LHCN-M2 (cell line): ENCODE measurements at places on chromosomes 6 and 20. TPM values are rescaled to one million over a fixed set of nuclear protein-coding genes. Genes with fewer than 3 reads are reported as not detected.

- peak; percentile 9 for DNase-seq
Measured at GRCh38 chr20:40493549-40493948, 195.5 kb downstream of the MAFB start.

DNA sequence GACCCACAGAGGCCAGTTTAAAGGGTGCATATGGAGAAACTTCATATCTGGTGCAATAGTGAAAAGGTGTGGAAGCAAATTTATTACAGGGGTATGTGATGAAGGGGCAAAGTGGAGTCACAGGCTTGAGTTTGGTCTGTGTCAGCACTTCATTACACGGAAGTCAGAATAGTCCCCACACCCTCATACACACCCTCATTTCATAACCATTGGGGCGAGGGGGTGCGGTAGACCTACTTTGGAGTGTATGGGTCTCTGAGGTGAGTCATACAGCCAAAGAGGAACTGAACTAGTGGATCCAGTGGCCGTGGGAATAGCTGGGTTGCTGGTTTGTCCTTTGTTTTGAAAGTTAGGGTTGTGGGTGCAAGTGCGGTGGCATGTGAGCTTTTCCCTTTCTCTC lies 3.3 kb downstream of the TM9SF4 start:
- no peak for DNase-seq

- no peak for DNase-seq
Measured at GRCh38 chr6:8215631-8216030, 113.3 kb upstream of the EEF1E1 start.

DNA sequence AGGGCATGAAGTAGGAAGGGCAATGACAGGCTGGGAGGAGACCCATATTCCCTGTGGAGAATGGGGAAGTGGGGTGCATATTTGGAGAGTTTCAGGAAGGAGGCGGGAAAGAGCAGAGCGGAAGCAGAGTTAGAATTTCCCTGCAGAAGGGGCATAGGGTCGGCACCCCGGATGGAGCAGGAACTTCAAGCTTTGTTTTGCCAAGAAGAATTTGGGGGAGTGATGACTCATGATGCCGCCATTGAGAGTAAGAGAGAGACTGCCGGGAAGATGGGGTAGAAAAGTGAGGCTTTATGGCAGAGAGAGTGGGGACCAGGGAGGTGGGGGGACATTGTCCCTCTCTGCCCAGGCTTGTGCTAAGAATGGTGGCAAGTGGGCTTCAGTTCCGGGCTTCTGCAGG lies 50.3 kb upstream of the EPB41L1 start:
- no peak for DNase-seq

DNA sequence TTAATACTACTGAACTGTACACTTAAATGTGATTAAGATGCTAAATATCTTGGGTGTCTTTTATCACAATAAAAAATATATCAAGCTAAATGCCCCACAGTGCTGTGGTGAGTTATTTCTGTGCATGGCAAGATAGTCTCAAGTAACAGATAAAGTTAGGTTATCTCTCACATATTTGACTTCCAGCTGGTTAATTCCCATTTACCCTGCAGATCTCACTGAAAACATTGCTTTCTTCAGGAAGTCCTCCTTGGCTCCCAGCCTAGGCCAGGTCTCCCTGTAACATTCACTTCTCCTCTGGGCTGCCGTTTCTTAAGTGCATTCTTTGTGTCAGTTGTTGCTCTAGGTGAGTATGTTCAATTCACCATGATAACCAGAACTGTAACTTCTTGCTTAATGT lies 59.1 kb downstream of the SLC22A1 start:
- no peak for DNase-seq

GRCh38 chr6:138809677-138810076 lies 13.8 kb downstream of the ECT2L start:
- no peak for DNase-seq

GRCh38 chr6:111817451-111818120 lies 55.7 kb downstream of the FYN start:
- DNase-seq, result no peak

The RTN4IP1 gene
- 9.5 and 10.8 TPM in 2 replicates for total RNA-seq

DNA sequence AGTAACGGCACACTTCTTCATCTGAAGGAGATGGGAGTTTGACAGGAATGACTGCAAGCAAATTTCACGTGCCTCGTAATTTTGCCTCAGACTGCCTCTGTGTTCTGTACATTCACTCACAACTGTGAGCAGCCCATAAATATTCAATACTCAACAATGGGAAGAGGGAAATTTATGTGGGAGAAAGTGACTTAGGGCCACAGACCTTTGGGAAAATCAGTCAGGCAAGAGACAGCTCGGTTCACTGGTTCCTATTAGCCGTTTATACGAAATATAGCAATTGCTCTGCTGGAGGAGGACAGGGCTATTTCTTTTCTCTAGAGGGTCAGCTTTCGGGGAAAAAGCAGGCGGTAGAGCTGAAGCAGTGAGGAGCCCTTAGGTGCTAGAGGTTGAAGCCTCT lies 28.0 kb downstream of the OPN5 start:
- DNase-seq, result no peak

- DNase-seq, result peak; percentile 11
Measured at GRCh38 chr20:35021831-35022230, 66.2 kb downstream of the MYH7B start.

GRCh38 chr6:148107911-148108310 lies 234.7 kb upstream of the SASH1 start:
- no peak for DNase-seq

The GSTA1 gene
- not detected in 2 replicates for total RNA-seq

GRCh38 chr6:123810948-123811347 lies 7.3 kb downstream of the NKAIN2 start:
- no peak for DNase-seq

DNA sequence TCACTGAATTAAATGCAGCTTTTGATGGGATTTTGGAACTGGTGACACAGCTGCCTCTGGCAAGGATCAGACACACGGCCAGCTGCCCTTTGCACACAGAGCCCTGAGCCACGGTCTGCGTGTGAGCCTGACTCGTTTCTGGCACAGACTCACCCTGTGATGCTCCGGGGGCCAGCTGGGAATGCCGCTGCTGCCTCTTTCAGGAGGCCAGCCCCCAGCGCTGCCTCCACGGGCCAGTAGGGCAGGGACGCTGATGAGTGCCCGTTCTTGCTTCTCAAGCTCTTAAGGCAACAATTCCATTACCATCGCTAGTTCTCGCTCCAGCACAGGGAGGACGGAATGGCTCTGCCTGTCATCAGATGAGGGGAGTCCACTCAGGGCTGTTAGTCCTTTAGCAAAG lies 61.6 kb downstream of the IRF4 start:
- peak; percentile 80 for DNase-seq

GRCh38 chr6:37655666-37656065 lies 42.0 kb downstream of the MDGA1 start:
- no peak for DNase-seq

- peak; percentile 46 for DNase-seq
Measured at GRCh38 chr6:11172501-11173327, 59.8 kb downstream of the NEDD9 start.

The C6orf58 gene
- total RNA-seq, result not detected in 2 replicates

DNA sequence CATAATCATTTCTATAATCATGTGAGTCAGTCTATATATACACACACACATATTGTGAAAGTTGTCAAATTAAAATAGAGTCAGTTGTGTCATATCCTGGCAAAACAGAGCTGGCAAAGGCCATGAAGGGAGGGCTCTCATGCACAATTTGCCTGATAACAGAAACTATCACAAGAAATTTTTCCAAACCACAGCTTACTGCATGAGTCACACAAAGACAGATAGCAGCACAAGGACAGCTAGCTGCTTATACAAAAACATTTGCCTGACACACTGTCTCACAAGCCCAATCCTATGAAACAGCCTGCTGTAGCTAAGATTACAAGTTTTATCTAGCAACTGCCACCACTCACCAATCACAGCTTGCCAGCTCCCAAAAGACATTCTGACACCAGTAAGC lies 848.5 kb upstream of the MAN1A1 start:
- no peak for DNase-seq

DNA sequence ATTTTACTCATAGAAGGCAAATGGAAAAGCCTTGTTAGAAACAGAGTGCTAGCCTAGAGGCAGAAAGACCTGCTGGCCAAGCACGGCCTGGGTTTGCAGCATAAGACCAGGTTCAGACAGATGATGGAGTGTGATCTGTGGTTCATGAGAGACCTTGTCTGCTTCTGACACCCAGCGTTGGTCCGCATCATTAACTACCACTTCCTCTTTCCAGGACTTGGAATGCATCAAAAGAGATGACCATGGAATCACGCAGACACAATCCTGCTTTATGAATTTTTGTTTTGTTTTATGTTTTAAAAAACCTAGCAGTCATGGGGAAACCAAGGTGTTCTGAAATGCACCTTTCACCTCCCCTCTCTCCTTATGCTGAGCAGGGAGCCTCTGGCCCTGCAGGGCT lies 76.8 kb upstream of the SYNDIG1 start:
- no peak for DNase-seq

The PPP1R3G gene
- 0.29 and 0.38 TPM in 2 replicates for total RNA-seq

DNA sequence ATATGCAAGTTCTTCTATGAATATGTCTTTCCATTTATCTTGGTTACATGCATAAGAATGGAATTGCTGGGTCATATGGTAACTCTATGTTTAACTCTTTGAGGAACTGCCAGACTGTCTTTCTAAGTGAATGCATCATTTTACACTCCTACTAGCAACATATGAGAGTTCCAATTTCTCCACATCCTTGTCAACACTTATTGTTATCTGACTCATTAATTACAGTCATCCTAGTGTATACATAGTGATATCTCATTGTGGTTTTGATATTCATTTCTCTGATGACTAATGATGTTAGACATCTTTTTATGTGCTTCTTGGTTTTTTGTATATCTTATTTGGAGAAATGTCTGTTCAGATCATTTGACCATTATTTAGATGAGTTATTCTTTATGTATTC lies 96.7 kb upstream of the LAMP5 start:
- peak; percentile 78 for DNase-seq

The ADAM33 gene
- total RNA-seq, result 0.11 and 0.13 TPM in 2 replicates

GRCh38 chr6:166258854-166259276 lies 49.3 kb downstream of the PRR18 start:
- DNase-seq, result no peak

The PLCB4 gene
- total RNA-seq, result 5.7 and 6.4 TPM in 2 replicates

GRCh38 chr20:20820104-20820503 lies 107.7 kb upstream of the RALGAPA2 start:
- peak; percentile 7 for DNase-seq

DNA sequence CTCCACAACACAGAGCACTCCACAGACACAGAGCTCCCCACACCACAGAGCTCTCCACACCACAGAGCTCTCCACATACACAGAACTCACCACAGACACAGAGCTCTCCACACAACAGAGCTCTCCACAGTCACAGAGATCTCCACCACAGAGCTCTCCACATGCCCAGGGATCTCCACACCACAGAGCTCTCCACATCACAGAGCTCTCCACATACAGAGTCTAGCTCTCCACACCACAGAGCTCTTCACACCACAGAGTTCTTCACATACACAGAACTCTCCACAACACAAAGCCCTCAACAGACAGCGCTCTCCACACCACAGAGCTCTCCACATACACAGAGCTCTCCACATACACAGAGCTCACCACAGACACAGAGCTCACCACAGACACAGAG lies 55.3 kb downstream of the ERMARD start:
- no peak for DNase-seq

DNA sequence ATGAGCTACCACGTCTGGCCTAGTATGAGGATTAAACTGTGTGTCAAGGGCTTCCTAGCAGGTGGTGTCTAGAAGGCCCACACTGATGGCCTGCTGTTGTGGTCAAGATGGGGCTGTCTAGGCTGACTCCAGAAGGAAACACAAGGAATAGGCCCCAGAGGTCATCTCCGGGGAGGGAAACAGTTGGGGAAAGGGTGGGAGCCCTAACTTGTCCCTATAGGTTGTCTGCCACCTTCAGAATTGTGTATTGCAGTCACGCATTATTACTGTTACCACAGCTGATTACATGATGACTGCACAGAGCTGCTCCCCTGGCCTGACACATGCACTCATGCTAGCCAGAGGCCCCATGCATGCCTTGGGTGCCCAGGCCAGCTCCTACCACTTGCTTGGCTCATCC lies 27.3 kb downstream of the C20orf203 start:
- DNase-seq, result no peak

GRCh38 chr6:146582857-146583256 lies 15.9 kb upstream of the ADGB start:
- peak; percentile 12 for DNase-seq

- no peak for DNase-seq
Measured at GRCh38 chr6:24662236-24662635, 4.5 kb downstream of the TDP2 start.

DNA sequence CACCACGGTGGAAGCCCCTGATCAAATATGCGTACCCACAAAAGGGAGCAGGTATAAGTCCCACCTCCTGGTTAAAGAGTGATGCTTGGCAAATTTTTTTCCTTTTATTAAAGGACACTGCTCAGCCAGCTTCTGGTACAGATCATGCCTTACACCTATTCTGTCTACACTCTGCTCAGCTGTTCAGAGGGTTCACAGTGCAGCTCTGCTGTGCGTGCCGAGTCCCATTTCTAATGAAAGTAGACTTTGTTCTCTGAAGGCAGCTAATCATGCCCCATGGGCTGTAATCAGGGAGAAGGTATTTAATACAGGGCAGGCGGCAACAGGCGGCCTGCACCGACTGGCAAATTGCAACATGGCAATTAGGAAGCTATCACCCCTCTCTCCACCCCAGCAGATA lies 16.3 kb downstream of the LRRC73 start:
- DNase-seq, result no peak

DNA sequence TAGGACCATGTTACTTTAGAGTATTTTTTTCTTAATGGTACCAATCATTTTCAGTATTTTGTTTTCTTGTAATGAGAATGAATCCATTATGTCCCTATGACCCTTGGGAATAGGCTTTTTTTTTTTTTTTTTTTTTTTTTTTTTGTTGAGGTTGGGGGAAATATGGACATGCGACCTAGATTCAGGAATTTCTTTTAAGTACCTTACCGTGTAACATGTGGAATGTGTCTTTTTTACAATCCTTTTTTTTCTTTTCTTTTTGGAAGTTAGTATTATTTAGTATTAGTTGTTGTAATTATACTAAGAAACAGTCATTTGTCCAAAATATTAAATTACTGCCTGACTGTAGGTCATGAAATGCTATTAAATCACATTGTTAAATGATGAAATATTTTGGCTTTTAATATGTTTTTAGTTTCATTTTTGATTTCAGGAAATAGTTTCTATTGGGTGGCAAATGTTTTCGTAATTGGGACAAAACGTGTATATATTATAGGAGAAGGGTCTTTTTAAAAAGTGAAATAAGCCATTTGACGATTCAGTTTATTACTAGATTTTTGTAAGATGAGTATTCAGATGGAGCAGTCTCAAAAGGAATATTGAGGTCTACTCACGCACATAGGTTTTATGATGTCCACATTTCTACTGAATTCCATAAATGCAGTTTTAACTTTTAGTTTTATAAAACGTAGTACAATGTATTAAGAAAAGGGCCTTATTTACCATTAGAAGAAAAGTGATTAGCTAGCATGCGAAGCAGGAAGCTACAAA lies 4.9 kb downstream of the ARID1B start:
- DNase-seq, result no peak

DNA sequence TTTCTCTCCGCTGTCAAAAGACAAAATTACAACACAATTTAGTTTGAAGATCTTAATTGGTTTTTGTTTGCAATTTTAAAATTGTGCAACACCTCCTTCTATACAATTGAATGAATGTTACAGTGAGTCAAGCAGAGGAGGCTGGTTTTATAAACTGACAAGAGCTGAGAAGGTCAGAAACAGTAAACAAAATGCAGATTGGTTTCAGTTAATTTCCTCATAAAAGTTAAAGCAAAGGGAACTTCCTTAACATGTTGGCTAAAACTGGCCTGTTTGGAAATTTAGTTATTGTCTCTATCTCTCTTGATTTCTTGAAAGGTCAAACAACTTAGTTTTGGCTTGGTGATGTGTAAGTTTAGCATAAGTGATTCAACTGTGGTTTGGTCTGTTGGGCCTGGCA lies 22.2 kb downstream of the KHDC1L start:
- DNase-seq, result no peak
